Inflammatory macrophage treated with lipopolysaccharide for 4 hours (primary cell): ENCODE measurements at places on chromosomes 7 and 10.
A peak's percentile ranks its signal among the peaks of the same experiment; 100 is the strongest.

GRCh38 chr10:9227679-9228365, 1173.3 kb downstream of the GATA3 start:
- DNase-seq, result no peak

GRCh38 chr7:24917510-24918239, 62.3 kb downstream of the OSBPL3 start:
- DNase-seq, result no peak

DNA sequence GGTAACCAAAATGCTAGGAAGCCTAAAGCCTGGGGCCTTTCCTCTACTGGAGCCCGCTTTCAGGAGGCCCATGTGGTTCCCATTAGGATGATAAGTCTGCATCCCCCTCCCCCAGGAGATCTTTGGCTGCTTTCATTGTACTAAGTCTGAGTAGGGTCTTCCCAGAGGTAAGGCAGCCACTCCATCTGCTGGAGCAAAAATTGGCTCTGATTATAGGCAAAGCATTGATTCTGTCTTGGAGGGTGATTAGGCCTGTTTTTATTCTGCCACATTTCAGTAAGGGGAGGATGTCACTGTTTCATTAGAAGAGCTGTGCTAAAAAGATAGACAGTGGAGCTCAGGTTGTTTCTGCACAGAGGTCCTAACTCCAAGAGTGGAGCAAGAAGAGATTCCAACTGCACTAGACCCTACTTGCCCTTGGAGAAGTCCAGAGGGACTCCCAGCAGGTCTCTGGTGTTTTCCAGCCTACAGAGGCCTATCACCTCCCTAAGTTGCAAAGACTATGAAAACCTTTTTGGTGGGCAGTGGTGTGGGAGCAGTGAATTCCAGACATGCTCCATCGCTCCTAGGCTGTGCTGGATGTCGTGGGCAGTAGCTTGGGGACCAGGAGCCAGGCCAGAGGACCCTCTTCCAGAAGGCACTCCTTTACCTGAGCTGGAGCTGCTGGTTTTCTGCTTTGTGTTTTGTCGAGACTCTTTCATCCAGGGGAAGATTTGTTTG, 7.1 kb upstream of the HOXA2 start:
- no peak for DNase-seq

GRCh38 chr10:44997105-44997748, 3.5 kb upstream of the ZNF22 start:
- DNase-seq, result no peak

DNA sequence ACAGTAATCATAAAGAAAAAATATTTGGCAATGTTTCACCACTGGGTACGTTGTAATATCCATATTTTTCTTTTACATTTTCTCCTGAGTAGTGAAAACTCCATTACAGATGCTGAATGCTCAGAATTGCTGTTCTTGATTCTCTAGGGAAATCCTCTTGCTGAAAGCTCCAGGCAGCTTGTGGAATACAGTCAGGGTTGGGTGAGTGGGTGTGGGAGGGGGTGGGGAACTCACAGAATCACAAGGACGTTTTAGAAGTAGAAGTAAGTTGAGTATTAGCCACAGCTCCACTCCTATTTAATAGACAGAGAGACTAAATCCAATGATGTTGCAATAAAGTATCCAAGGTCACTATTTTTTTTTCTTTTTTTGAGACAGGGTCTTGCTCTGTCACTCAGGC, 1270.9 kb downstream of the TYW1 start:
- no peak for DNase-seq

- no peak for DNase-seq
Observed at GRCh38 chr10:126549344-126549743, 121.1 kb downstream of the C10orf90 start.

DNA sequence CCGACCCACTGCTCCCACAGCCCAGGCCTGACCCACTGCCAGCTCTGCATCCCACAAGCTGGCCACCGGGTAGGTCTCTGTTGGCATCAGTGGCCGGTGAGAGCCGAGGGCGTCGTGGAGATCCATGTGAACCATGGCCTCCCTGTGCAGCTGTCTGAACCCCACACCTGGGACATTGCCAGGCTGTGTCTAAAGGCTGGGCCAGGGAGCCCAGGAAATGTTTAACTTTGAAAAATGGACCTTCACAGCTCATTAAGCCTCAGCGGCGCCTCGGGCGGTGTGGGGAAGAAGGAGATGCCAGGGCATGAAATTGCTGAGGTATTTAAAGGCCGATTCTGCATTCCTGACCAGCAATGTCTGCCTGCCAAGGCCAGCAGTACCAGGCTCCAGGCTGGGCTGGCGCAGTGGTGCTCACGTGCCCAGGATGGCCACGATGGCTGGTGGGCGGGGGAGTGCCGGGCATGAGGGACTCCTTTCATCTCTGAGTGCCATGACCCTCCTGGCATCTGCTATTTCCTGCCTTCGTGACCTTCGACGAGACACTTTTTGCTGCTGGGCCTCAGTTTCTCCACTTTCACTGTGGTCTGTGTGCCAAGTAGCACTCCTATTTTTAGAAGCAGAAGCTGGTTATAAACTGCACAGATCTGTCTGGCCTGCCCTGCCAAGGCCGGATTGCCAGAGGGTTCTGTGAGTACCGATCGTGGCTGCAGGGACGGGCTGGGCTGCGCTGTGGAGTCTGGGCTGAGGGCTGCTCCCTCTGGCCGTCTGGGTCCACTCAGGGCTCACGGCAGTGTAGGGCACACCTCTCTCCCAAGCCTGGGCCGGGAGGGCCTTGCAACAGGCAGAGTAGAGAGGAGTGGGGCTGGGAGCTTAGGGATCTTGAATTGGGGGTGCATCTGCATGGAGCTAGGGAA, 21.8 kb downstream of the ELFN1 start:
- DNase-seq, result no peak

DNA sequence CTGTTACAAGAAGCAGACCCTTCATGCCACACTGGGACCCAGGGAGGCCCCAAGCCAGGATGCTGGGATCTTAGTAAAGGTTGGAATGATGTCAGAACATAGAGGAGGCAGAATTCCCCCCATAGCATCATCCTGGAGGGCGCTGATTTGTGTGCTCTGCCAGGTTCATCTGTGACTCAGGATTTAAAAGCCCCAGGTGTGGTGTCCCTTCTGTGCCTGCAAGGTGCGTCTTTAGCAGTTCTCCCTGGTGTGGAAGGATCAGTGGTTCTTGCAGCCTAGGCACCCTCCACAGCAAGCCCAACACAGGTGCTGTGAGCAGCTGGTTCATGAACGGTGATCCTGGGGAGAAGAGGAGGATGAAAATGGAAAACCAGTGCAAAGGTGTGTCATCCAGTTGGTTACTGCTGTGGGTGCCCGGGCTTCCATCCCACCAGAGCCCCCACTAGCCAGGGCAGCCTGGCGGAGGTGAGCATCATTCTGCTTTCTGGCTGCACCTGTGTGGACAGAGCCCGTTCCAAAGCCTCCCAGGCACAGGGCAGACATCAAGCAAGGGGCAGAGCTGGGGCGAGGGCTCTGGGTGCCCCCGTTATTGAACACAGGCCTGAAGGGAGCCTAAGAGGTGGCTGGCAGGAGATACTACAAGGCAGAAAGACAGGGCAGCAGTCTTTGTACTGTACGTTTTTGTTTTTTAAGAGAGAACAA, 49.5 kb downstream of the IKZF1 start:
- DNase-seq, result no peak

DNA sequence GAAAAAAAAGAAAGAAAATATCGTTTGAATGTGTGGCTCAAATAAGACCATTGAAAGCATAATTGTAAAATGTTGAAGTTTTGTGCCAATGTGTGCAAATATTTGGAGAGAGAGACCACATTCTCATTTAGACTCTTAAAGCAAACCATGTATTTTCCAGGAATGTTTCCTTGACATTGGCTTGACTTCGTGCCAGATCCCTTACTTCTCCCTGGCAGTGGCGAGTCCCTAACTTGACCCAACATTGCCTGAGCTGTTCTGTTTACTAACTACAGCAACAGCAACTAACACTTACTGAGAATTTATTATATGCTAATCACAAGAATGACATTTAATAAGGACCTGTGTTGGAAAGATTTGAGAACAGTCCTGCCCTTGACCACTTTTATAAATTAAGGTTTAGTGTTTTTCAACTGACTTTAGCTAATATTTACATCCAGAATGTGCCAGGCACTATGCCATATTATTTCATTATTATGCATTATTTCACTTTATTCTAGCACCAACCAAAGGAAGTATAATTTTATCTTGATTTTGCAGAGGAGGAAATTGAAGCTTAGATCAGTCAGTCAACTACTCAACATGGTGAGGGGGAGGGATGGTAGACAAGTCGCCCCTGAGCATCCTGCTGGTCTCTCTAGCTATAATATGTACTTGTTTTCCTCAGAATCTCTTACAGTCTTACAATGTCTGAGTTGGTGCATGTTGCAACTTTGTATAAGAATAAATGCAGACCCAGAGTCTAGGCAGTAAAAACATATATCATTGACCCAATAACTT, 29.7 kb downstream of the ZNF467 start:
- DNase-seq, result no peak

GRCh38 chr10:95264227-95265051, 26.4 kb downstream of the PDLIM1 start:
- DNase-seq, result no peak

DNA sequence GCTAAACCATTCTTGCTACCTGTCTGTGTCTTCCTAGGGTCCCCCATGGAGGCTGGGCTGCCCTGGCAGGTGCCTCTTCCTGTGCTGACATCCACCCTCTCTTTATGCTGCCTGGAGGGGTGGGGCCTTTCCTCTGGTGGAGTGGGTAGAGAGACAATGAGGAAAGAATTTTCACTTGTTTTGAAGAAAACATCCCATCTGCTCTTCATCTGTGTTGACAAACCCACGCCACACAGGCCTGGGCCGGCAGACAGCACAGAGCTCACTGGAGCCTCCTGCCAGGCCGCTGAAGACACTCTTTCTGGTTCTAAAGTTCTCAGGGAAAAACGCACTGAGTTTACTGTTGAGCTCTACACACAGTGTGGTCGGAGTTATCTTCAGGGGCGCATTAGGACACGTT, 328.2 kb downstream of the GLRX3 start:
- no peak for DNase-seq

- no peak for DNase-seq
Observed at GRCh38 chr7:112505495-112505894, 24.7 kb downstream of the LSMEM1 start.

DNA sequence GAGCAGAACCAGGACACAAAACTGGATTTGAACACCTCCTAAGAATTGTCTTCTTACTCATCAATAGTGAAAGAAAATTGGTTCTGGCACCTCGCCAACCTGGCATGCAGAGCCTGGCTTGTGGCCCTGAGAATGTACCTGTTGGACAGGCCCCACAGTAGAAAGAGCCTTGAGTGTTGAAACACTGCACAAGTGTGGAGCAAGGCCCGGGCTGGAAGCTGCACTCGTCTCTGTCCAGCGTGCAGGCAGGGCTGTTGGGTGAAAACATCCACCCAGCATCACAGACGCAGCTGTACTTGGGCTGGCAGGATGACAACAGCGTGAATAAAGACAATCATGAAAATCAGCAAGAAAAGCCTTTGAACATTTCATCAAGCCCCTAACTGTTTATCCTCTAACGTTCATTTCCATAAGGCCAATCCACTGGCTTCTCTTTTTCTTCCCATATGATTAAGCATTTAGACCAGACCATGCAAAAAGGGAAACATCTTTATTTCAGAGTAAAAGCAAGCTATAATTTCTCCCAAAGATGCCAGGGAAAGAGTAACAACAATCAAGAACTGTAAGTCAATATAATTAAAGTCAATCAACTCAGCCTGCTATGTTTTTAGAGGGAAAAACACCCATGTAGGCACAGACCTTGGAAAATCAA, 15.6 kb downstream of the CUBN start:
- no peak for DNase-seq

DNA sequence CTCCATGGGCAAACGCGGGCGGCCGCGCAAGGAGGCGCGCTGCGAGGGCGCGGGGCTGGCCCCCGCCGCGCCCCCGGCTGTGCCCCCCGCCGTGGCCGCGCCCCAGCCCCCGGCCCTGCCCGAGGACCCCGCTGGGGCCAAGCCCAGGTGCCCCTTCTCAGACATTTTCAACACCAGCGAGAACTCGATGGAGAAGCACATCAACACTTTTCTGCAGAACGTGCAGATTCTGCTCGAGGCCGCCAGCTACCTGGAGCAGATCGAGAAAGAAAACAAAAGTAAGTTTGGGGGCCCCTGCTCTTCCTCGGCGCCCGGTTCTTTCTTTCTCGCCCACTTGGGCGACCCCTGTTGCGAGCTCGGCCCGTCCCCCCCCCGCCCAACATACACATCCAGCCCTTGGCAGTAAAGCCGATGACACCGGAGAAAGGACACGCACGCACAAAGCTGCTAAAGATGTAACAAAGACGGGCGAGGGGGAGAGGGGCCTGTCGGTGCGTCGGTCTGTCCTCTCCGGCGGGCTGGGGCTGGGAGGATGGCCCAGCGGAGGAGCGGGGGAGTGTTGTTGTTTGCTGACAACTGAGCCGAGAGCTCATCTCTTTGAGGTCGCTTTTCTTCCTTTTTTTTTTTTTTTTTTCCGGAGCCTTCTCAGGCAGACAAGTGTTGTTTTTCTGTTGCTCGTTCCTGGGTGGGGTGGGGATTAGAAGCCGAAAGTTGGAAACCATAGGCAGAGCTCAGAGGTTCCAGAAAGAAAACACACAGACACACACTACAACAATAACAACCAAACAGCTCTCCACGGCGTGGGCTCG, 604 bp downstream of the MXI1 start:
- DNase-seq, result peak; percentile 48

DNA sequence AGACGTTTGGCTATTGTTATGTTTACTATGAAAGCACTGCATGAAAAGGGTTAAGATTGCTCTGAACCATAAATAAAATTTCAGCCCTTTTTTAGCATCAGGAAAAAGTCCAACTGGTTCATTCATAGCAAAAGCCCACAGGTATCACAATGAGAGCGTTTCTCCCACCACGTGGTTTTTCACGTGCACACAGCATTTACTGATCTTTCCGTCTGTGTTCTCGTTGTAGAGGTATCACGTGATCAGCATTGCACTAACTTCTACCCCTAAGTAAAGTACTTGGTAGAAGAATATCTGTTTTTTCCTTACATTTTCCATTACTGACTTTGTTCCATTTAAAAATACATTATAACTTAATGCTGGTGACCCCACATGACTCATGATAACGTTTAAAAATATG, 17.8 kb upstream of the CCDC3 start:
- no peak for DNase-seq

- no peak for DNase-seq
Observed at GRCh38 chr7:140724706-140725105, 28.2 kb downstream of the NDUFB2 start.

DNA sequence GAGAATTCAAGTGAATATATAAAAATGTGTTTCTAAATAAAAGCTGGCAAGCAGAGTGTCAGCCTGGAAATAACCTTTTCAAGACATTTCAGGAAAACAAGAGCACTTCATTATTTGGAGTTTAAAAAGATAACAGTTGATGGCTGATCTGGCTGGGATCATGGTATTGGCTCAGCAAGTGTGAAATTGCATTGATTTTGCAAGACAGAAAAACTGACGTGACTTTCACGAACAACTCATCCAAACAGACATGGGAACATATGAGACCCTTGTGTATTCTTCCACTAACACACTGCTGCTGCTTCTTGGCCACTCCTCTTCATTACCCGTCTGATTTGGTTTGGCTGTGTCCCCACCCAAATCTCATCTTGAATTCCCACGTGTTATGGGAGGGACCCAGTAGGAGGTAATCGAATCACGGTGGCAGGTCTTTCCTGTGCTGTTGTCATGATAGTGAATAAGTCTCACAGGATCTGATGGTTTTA, 108.5 kb downstream of the RAB18 start:
- DNase-seq, result no peak

- no peak for DNase-seq
Observed at GRCh38 chr10:22833781-22834180, 94.1 kb upstream of the ARMC3 start.
